ENCODE measurements at places on chromosomes 11 and 22.

GRCh38 chr11:71179877-71180605, 72.3 kb downstream of the SHANK2 start:
- DNase-seq, result no peak

DNA sequence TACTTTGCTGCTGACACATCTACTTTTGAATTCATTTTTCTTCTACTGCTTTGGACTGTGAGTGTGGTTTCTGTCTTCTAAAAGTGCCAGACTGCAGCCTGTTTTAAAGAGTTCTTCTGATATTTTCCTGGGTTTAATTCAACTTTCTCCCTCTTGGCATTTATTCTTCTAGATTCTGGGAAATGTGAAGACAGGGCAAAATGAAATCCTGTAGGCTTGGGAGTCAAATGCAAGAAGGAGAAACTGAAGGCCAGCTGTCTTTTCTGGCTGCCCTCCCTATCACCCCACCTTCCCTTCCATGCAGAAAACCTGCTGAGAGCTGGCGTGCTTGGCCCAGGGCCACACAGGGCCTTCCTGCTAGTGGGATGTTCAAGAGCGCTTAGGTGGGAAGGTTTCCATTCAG, 7.6 kb downstream of the ZNF70 start:
- no peak for DNase-seq

GRCh38 chr11:70717936-70718595, 319.7 kb downstream of the CTTN start:
- no peak for DNase-seq

DNA sequence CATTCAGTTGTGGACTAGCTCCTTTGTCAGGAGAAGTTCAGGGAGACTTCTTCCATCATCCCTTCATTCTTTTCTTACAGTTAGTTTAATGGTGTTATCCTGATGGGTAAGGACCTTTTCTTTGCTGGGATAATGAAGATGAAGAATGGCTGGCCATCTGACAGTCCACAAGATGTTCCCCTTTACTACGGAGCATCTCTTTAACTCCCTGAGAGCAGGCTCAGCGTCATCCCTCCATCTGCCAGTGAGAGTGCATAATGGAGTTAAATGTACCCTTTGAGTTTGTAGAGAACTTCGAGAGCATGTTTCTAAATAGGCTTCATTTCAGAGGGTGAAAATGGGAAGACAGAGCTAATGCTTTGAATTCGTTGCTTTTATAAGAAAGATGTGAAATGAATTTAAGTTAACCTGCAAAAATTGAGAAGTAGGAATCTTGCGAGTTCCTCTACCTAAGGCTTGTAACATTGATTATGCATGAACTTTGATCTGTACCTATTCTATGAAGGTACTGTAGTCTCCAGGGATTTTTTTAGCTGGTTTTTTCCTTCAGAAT, 1.7 kb downstream of the EP300 start:
- DNase-seq, result no peak

DNA sequence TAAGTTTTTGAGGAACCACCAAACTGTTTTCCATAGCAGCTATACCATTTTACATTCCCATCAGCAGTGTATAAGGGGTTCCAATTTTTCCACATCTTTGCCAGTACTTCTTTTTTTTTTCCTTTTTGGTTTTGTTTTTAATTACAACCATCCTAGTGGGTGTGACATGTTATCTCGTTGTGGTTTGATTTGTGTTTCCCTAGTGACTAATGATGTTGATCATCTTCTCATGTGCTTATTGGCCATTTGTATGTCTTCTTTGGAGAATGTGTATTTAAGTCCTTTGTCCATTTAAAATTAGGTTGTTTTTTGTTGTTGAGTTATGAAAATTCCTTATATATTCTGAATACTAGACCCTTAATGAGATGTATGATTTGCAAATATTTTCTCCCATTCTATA, 59.3 kb downstream of the STIM1 start:
- DNase-seq, result no peak

DNA sequence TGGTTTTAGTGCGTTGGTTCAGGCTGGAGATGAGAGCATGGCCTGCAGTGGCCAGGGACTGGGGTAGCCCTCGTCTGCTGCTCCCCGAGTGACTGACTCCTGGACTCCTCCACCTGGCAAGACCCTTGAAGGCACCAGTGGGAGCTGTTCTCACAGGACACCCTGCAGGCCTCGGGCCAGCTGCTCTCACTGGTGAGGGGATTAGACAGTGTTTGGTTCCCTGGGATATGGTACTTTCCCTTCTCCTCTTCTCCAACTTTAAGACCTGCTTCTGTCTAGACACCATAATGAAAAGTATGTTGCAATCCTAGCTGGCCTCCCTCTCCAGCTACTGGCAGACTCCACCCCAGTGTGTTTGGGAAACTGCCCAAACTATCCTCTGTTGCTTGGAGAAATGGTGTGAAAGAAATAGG, 168.8 kb upstream of the CADM1 start:
- DNase-seq, result no peak

DNA sequence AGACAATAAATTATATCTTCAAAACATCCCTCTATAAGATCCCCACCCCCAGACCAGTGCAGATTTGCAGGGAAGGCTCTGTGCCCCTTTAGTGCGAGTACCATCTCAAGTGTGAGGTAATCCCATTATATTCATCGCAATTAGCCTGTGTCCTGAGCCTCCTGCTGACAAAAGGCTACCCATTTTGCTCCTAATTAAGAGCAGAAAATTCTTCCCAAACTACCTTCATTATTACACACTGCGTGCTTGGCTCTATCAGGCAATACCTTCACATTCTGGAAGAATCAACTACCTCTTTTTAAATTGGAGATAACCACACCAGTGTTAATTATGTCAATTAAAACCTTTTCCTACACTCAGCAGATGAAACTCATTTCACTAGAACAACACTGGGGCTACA, 1133.4 kb upstream of the CCDC90B start:
- DNase-seq, result no peak

DNA sequence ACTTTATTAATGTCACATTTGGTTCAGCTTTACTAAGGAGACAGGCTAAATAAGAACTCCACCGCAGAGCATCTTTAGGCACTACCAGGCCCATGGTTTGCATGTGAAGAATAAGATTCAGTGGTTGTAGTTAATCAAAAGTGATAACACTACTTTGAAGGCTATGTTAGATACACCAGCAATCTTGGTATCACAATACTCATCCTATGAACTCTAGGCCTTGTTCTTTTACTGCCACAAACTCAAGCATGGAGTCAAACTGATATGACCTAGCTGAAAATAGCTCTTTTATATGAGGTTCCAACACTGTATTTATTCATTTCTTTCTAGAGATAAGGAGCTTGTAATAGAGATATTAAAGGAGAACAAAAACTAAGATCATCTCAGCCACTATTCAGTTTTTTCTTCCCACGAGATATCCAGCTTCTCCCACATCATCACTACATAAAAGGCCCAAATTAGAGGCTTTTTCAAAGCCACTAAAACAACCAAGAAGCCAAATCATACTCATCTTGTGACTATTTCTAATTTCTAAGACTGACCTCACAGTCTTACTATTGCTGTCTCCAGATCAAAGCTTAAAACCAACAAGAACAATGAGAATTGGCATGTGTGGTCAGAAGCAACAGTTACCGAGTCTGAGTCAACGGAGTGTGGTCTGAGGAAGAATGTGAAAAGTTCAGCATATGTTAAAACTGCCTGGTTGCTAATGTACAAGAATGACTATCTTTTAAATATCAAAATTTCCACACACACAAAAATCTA, 25.1 kb upstream of the GUCY1A2 start:
- DNase-seq, result no peak

GRCh38 chr11:102539567-102539966, 9.0 kb upstream of the MMP7 start:
- no peak for DNase-seq

- no peak for DNase-seq
These were observed 12.5 kb upstream of the PPFIBP2 start for GRCh38 chr11:7501251-7501650.

DNA sequence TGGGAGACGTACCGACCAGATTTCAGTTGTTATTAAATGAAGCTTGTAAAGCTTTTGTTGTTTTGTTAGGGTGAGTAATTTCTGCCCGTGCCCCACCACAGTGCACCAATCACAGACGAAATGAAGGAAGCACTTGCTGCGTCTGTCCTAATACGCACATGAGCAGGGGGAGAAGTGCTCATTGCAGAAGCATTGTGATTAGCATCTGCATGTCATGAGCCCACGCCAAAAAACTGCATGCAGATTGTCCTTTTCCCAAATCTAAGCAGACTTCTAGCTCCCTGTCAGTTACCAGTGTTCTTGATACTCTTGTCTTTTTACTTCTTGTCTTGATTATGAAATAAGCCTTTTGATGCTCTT, 15.5 kb downstream of the RBX1 start:
- no peak for DNase-seq

- no peak for DNase-seq
These were observed 73.2 kb downstream of the DBX1 start for GRCh38 chr11:20087118-20087521.

- no peak for DNase-seq
These were observed 17.8 kb upstream of the TTC12 start for GRCh38 chr11:113296447-113297205.

DNA sequence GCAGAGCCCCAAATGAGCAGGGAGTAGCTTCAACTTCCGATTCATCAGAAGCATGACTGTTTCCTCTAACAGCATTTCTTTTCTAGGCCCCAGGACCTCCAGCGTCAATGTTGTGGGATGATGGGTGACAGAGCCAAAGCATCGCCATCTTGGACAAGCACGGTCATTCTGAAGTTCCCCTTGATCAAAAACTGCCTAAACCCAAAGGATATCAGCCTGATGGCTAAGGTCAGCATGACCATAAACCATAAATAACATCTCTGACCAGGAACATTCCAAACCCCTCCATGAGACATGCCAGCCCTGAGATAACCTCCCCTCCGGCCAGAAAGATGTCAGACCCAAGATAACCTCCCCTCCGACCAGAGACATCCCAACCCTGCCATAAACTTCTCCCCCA, 28.8 kb upstream of the TREH start:
- no peak for DNase-seq

DNA sequence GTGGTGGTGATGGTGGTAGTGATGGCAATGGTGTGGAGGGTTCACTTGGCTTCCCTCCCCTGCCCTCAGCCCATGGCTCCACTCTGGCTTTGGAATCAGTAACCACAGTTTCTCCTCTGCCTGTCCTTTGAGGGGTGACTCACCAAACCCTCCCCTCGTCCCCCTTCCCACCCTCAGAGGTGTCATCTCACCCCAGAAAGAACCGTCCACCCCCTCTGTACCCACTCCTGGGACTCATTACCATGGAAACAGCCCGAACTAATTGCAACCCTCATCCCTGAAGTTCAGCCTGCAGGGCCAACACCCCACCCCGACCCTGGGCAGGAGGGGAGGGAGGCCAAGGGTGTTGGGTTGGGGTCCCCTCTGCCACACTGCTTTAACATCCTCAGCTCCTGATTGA, 26.6 kb downstream of the PHLDB1 start:
- no peak for DNase-seq

DNA sequence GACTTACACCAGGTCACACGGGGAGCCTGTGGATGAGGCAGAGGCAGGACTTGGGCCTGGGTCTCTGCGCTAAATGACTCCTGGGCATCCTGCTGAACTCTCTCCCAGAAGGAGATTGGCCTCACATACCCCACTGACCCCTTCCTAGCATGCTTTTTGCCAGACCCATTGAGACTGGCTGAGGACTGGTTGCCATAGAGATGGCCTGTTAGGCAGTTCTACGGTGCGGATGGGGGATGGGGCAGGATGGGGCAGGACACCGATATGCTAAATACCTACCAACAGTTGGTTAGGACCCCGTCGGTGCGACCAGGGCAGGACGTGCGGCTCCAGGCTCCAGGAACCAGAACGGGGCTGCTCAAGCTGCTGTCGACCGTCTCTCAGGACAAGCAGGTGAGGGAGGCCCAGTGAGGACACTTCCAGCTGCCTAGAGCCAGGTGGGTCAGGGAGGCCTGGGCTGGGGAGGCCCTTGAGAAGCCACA, at the start of gene TSGA10IP:
Gene TSGA10IP (plus strand): TSS at position 51 of the 482 bp plus-strand sequence. CDS start 196 bp downstream, at position 247.
- no peak for DNase-seq

DNA sequence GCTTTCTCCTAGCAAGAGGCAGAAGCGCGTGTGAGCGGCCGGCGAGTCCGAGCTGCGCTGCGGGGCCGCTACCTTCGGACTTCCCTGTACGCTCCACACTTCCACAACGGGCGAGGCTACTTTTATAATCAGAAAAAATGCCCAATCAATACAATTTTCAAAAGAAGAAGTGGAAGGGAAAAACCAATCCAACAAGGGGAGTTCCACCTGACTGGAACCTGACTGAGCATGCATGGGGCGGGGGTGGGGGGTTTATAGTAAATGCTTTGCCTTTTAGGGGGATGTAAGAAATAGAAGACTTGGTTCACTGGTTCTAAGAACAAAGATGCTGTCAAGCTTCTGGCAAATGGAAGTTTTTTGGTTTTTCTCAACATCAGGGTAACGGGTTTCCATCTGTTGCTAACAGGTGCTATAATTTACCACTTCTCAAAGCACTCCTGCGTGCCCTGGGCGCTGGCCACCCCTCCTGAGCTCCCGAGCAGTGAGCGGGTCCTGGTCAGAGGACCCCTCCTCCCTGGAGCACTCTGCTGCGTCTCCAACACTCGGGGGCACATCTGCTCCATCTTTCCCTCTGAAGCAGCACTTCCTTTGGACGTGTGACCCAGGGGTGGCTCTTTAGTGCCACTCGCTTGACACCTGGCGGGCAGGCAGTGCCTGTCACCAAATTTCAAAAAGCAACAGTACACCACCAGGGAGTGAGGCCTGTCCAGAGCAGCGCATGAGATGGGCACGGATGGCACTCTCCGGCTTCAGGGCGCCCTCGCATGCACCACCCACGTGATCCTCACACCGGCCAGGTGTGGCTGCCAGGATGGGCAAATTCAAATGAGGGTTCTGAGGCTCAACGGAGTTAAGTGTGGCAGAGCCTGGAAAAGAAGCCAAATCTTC, 21.6 kb upstream of the BID start:
- no peak for DNase-seq

- peak; percentile 68 for DNase-seq
These were observed 43.3 kb downstream of the MYEOV start for GRCh38 chr11:69337211-69337721.

DNA sequence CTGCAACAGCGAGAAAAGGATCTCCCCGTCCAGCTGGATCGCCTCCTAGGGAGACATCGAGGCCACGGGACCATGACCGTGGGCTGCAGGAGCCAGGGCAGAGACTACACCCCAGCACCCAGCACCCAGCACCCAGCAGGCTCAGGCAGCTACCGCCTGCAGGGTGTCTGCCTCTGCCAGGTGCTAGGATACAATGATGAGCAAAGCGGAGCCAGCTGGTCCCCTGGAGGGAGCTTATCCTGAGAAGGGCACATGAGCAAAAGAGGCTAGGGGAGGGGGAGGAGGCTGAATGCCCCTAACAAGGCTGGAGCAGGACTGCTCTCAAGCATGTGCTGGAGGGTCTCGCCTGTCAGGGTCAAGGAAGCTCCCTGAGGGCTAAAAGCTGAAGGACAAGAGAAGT, 4.8 kb upstream of the CASTOR1 start:
- DNase-seq, result no peak

All from stimulated activated CD4-positive, alpha-beta T cell treated with anti-CD3 and anti-CD28 coated beads, Interleukin-4, amount 100 ng/mL, for 24 hours (primary cell).